Astrocyte of the hippocampus (primary cell): ENCODE measurements at places on chromosomes 12 and 14.

DNA sequence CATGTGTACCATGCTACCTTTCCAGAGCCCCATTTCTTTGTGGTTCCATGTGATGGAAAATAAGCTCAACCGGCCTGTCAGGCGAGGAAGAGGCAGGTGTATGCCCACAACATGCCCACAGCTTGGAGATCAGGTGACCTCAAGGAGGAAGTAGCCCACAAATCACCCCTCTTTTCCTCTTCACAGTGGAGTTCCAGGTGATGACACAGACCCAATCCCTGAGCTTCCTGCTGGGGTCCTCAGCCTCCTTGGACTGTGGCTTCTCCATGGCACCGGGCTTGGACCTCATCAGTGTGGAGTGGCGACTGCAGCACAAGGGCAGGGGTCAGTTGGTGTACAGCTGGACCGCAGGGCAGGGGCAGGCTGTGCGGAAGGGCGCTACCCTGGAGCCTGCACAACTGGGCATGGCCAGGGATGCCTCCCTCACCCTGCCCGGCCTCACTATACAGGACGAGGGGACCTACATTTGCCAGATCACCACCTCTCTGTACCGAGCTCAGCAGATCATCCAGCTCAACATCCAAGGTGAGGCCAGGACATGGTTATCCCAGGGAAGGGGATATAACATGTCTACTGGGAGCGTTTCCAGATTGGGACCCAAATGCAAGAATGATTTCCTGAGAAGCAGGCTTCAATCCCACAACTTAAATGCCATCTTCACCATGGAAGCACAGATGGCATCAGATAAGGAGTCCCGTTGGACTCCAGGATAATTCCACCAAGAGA, 5.5 kb downstream of the TAPBPL start:
- no peak for DNase-seq

DNA sequence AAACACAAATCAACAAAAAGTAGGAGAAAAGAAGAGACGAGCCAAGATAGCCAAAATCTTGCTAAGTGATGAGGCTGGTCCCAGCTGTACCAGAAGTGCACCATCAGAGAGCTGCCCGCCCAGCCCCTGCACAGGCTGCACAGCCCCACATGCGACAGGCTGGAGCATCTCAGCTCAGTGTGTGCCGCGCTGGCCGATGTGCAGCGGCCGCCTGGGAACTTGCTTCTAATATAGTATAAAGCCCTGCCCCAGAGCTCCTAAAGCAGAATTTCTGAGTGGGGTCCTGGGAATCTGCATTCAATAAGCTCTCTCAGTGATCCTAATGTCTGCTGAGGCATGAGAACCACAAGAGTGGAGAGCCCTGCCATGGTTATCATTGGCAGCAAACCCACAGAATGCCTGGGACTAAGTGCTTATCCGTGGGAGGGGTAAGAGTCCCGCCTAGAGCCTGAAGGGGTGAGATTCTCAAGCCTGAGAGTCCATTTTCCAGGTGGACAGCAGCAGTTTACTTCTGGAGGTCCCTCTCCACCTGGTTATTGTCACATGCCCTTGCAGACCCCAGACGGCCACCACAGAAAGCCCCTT, 171.6 kb downstream of the DPF3 start:
- DNase-seq, result peak; percentile 43

GRCh38 chr12:70609739-70610491, 27.3 kb downstream of the PTPRB start:
- DNase-seq, result peak; percentile 52

GRCh38 chr14:68253160-68253780, 433.7 kb downstream of the RAD51B start:
- no peak for DNase-seq

DNA sequence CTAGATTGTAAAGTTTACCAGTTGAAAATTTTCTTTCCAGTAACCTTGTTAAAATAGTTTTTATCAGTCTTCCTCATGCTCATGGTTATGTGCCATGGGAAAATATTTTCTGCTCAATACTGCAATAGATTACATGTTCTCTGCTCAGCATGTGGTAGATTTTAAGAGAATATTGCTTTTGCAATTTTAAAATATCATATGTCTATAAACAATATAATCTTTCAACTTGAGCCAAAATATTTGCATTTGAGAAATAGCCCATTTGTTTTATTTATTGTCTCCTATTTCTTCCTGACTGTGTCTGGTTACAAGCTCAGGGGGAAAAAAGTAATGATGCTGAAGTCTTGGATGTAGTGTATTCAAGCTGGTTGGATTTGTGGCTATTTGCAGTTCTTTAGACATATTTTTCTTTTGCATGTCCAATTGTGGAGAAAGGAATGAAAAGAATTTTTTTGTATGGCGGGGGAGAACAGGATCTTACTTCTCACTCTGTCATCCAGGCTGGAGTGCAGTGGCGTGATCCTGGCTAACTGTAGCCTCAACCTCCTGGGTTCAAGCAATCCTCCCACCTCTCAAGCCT, 342.6 kb upstream of the NAV3 start:
- peak; percentile 69 for DNase-seq

- DNase-seq, result no peak
Observed at GRCh38 chr14:69960296-69960695, 81.1 kb downstream of the SMOC1 start.

GRCh38 chr14:33611405-33612196, 339.3 kb downstream of the EGLN3 start:
- DNase-seq, result no peak

- DNase-seq, result peak; percentile 19
Observed at GRCh38 chr14:95046711-95047681, 110.3 kb downstream of the DICER1 start.

DNA sequence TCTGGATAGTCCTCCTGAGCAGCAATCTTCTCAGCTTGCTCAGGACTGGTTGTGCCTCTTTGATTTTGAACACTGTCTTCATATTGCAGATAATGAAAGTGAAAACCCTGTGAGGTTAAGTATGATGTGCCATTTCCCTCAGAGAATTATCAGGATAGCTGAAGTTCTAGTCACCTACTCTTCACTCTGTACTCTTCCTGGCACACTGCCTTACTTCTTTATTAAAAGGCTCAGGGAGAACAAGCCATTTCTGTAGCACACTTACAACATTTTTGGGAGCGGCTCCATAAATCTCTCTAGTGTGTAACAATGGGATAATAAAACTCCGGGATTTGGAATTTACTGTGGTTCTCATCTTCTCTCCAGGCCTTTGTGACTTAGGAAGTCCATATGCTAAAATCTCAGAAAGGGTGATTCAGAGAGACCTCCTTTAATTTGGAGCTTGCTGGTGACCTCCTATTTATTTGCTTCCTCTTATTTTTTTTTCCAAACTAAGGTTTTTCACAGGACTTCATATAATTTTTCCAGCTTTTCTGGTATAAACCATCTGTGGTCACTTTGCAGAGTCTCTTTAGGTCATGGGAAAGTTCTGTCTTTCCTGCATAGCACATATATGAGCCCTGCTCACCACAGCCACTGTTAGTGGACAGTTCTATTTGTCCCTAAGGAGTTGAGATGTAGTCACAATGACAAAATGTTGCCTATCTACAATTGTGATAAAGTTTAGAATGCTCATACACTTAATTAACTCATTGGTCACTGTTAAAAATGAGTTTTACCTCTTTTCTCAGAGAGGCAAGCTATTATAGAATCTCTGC, 53.5 kb upstream of the LDHB start:
- no peak for DNase-seq

GRCh38 chr14:30603402-30603801, 18.7 kb upstream of the SCFD1 start:
- no peak for DNase-seq

DNA sequence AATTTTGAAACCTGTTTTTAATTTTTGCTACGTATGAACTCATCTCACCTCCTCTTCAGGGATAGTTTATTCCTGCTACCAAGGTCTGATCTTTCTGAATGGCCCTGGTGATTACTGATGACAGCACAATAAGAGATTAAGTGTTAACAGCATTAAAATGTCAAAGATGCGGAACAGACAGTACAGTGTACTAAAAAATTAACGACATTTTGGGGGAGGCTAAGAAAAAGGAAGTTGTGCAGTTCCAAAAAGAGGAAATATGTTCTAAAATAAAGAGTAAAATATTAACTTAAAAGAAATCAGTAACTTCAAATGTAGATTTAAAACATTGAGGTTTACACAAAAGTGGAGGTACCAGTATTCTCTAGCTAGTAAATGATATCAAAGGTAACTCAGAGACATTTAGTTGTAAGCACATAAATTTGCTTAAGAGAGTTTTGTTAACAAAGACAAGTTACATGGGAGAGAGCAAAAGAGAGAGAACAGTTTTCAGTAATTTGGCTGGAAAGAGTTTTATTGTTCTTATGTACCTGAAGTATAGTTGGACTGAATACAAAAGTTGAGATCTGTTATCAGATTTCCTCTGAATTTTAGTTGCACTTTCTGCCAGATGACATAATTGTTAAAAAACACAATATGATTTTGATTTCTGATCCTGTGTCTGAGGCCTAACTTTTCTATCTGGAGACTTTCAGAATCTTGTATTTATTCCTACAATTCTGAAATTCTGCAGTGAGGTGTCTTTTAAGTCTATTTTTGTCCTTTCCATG, 4.2 kb upstream of the CLECL1 start:
- DNase-seq, result no peak

DNA sequence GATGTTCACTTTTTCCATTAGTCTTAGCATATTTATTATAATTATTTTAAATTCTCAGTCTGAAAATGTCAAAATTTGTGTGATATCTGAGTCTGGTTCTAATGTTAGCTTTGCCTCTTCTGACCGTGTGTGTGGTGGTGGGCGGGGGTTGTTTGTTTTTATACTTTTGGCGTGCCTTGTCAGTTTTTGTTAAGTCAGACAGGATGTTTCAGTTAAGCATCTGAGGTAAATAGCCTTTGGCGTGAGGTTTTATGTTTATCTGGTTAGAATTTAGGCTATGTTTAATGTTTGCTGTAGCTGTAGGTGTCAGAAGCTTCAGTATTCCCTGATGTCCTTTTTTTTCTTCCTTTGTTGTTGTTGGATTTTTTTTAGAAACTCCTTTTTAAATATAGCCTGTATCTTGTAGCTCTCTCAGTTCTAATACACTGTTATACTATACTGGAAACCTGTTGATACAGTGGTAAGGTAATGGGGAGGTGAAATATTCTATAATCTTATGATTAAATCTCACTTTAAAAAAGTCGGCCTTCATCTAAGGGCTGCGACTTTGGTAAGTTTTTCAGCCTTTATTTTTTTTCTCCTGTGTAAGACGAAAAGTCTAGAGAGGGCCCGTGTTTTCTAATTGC, 111.6 kb downstream of the SCAF11 start:
- no peak for DNase-seq

GRCh38 chr12:124207049-124207448, 87.8 kb upstream of the RFLNA start:
- no peak for DNase-seq

DNA sequence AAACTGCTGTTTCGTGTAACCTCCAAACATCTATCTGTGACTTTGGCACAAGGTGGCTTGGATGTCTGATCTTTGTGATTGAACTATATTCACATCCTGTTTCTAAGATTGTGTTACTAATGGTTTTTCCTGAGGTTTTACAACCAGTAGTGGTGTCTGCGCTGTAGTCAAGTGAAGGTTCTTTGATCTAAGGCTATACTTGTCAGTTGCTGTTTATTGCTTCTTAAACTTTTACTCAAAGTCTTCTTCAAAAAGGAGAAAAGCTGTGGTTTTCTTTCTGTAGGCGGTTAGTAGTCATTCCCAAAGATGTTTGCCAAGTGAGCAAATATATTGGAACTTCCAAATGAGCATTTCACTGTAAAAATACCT, 12.3 kb upstream of the CALM1 start:
- peak; percentile 32 for DNase-seq

DNA sequence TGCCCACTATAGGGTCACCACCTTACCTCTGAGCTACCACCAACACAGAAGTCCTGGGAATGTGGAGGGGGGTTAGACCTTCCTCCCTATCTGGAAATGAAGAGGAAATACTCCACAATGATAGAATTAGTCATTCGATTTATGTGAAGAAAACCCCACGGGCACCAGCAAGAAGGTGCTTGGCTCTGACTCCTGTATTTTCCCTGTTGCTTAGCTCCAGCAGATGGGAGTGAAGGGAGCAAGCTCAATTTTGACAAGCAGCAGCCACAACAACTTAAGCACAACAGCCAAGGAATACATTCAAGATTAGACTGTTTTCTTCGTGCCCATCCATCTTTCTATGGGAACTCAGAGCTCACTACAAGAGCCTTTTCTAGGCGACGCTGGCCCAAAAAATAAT, 191.7 kb downstream of the SPTSSA start:
- peak; percentile 66 for DNase-seq

DNA sequence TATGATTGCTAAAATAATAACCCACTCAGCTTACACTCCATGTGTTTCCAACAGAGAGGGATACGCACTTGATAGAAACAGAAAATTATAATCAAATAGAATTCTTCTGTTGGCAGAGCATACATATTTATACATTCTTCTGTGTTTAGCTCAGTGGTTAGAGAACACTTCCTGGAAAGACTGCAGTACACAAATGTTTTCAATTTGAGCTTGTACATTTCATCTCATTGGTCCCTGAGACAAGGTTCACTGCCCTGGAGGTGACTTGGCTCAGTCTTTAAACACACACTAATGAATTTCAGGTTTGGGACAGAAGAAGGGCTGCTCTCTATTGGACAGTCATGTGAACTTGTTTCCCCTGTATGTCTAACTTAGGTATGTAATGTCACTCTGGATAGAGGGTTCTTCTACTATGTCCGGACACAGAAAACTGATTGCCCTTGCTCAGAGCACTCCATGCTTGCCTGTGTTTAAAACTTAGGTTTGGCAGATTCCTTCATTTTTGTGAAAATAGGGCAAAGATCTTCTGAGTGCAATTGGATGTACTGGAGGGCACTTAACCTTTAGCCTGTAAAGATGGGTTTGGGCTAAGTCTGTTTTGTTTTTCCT, 22.9 kb downstream of the PROX2 start:
- DNase-seq, result peak; percentile 56

GRCh38 chr12:38890102-38890855, 15.1 kb downstream of the CPNE8 start:
- no peak for DNase-seq

GRCh38 chr12:16282978-16283377, 5.5 kb upstream of the SLC15A5 start:
- no peak for DNase-seq

DNA sequence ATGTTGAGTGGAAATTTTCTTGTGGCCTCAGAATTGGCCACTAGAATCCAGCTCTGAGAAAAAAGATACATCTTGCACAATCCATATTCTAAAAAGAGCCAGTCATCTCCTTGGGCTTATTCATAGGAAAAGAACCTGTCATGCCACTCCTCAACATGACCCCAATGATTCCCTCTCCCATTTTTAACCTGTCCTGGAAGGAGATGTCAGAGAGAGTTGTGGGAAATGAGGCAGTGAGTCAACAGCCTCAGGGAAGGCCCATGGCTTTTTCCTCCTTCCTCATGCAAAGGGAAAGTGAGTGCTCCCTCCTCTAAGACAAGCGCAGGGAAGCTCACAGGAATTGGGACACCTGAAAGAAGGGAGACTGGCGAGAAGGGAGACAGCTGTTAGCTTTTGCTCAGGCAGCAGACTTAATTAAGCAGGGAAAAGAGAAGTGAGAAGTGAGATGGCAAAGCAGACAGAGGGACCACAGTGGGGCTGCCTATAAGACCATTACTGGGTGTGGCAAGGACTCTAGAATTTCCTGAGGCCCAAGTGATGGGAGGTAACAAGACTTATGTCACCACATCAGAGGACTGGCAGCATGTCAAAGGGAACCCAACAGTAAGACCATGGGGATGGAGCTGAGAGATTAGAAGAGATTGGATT, 10.2 kb upstream of the DHRS7 start:
- no peak for DNase-seq
